ENCODE measurements at places on chromosomes 2 and 18. TPM values are rescaled to one million over a fixed set of nuclear protein-coding genes. Genes with fewer than 3 reads are reported as not detected.

DNA sequence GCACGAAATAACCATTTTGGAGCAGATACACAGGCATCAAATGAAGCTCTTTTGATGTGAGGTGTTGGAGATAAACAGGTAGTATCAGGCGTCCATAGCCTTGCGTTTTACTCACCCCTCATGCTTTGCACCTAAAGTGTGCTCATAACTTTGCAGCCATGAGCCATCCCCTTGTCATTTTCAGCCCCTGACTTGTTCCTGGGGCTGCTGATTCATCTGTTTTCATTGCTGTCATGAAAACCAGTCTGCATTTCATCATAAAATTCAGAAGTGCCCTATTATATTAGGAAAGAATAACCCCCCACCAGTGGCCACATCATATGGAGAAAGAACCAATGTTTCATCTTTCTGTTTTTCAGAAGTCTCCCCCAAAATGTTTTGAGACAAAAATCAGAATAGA, 329.7 kb upstream of the NRP2 start:
- no peaks in the 10 kb centered on the region for H3K36me3 ChIP-seq
- H3K27ac ChIP-seq = no peak overlapping the region
- no peak overlapping the region for H3K4me3 ChIP-seq
- no peaks in the 10 kb centered on the region for H3K27me3 ChIP-seq
- no peaks in the 10 kb centered on the region for H3K4me1 ChIP-seq
- DNase-seq = no peak

DNA sequence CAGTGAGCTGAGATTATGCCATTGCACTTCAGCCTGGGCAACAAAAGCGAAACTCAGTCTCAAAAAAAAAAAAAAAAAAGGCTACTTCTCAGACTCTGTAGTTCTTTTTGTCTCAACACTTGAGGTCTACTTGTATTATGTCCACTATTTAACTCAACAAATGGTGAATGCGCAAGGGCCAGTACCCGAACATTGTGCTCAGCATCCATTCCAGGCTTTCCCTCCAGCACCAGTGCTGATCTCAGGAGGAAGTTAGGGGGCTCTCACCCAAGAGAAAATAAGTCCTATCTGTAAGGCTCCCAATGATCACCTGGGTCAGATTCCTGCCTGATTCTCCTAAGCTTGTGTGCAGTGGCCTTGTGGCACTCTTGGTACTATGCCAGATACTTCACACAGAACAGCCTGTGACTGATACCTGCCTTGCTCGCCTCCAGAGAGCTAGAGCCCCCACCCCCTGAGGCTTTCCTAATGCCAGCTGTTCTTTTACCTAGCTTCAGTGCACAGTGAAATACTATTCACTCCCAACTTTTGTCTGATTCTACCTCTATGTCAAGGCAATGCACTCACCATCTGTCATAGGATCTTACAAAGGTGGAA, 74.9 kb downstream of the INO80D start:
- H3K4me3 ChIP-seq = no peak overlapping the region
- H3K27me3 ChIP-seq = no peaks in the 10 kb centered on the region
- peaks cover 4% of the 10 kb centered on the region for H3K36me3 ChIP-seq
- no peak for DNase-seq

- no peaks in the 10 kb centered on the region for H3K36me3 ChIP-seq
- no peak for DNase-seq
- no peaks in the 10 kb centered on the region for H3K27me3 ChIP-seq
Observed at GRCh38 chr2:228257379-228257778, 75.9 kb upstream of the SPHKAP start.

DNA sequence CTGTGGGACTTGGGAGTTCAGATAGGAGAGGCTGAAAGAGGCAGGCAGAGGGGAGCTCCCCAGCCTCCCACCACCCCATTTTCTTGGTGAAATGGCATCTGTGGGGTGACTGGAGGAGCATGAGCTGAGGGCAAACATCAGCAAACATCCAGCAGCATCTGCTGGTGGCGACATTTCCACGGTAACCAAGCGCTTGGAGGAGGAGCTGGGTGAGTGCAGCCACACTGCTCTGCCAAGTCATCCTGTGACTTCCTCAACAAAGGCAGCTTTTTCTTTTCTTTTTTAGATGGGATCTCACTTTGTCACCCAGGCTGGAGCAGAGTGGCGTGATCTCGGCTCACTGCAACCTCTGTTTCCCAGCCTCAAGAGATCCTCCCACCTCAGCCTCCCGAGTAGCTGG, 5.6 kb downstream of the TXNL4A start:
- H3K27me3 ChIP-seq = no peaks in the 10 kb centered on the region
- peaks cover 13% of the 10 kb centered on the region for H3K4me1 ChIP-seq
- no peak for DNase-seq
- H3K27ac ChIP-seq = no peak overlapping the region
- H3K4me3 ChIP-seq = no peak overlapping the region

GRCh38 chr2:152565884-152566727, 151.2 kb downstream of the PRPF40A start:
- DNase-seq = no peak
- H3K36me3 ChIP-seq = no peaks in the 10 kb centered on the region
- no peaks in the 10 kb centered on the region for H3K4me1 ChIP-seq
- H3K4me3 ChIP-seq = no peak overlapping the region
- no peak overlapping the region for H3K27ac ChIP-seq

GRCh38 chr2:125745514-125745913, 910.4 kb upstream of the GYPC start:
- H3K27ac ChIP-seq = no peak overlapping the region
- no peaks in the 10 kb centered on the region for H3K4me1 ChIP-seq
- DNase-seq = no peak
- H3K4me3 ChIP-seq = no peak overlapping the region
- no peaks in the 10 kb centered on the region for H3K27me3 ChIP-seq

GRCh38 chr2:192072778-192073177, 122.0 kb downstream of the TMEFF2 start:
- H3K4me3 ChIP-seq = no peak overlapping the region
- no peak for DNase-seq
- H3K36me3 ChIP-seq = no peaks in the 10 kb centered on the region
- no peaks in the 10 kb centered on the region for H3K4me1 ChIP-seq
- H3K27me3 ChIP-seq = no peaks in the 10 kb centered on the region
- no peak overlapping the region for H3K27ac ChIP-seq

DNA sequence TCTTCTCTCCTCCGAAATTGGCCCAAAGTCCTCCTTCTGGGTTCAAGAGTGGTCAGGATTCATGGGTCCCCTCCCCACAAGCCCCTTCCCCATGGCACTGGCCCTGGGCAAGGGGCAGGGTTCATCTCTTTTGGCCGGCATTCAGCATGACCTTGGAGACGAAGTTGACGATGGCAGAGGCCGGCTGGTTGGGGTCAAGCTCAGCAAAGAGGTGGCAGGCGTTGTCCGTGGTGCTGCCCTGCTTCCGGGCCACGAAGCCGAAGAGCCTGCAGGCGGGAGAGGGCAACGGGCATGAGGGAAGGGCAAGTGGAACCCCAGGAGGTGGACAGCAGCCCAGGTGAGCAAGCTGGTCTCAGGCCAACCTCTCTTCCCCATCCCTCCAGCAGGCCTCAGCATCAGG, 198.5 kb downstream of the TNS1 start:
- H3K4me3 ChIP-seq = no peak overlapping the region
- DNase-seq = no peak
- peaks cover 3% of the 10 kb centered on the region for H3K36me3 ChIP-seq
- no peaks in the 10 kb centered on the region for H3K4me1 ChIP-seq
- no peaks in the 10 kb centered on the region for H3K27me3 ChIP-seq
- no peak overlapping the region for H3K27ac ChIP-seq

DNA sequence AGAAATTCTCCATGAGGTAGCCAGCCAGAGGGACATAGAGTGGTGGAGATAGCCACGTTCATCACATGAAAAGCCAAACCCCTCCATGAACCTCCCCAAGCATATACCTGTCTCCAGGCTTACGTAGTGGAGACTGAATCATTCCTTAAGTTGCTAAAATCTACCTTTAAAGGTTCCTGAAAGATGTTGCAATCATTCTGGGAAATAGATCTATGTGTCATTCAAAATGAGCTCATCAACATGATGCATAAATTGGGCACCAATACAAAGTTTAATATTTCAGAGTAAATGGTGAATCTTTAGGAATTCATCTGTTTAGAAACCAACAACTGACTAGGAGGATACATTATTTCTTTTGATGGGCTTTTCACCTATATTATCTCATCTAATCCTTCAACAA, 362.6 kb upstream of the ID2 start:
- no peak for DNase-seq
- no peaks in the 10 kb centered on the region for H3K27me3 ChIP-seq
- no peak overlapping the region for H3K4me3 ChIP-seq
- no peak overlapping the region for H3K27ac ChIP-seq
- H3K36me3 ChIP-seq = no peaks in the 10 kb centered on the region
- no peaks in the 10 kb centered on the region for H3K4me1 ChIP-seq

GRCh38 chr2:96847586-96847985, 3.8 kb upstream of the ANKRD23 start:
- DNase-seq = no peak
- no peaks in the 10 kb centered on the region for H3K4me1 ChIP-seq
- H3K27ac ChIP-seq = no peak overlapping the region
- H3K27me3 ChIP-seq = no peaks in the 10 kb centered on the region
- no peak overlapping the region for H3K4me3 ChIP-seq
- no peaks in the 10 kb centered on the region for H3K36me3 ChIP-seq

GRCh38 chr2:150528861-150529801, 41.7 kb upstream of the RND3 start:
- H3K27ac ChIP-seq = no peak overlapping the region
- no peaks in the 10 kb centered on the region for H3K36me3 ChIP-seq
- H3K4me1 ChIP-seq = no peaks in the 10 kb centered on the region
- H3K4me3 ChIP-seq = no peak overlapping the region

DNA sequence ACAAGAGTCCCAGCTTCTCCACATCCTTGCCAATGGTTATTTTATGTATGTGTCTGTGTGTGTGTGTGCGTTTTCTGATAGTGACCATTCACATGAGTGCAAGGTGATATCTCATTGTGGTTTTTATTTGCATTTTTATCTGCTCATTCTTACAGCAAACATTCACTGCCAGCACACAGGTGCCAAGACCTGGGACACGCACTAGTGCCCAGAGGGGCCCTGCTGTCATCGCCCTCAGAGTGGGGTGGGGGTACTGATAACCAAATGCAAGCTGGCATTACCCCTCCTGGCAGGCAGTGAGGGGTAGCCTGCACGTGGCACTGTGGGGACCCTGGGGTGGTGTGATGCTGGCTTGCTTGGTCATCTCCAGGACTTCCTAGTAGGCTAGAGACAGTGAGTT, 285.4 kb downstream of the LPIN1 start:
- H3K4me3 ChIP-seq = no peak overlapping the region
- H3K27me3 ChIP-seq = no peaks in the 10 kb centered on the region
- DNase-seq = no peak
- no peak overlapping the region for H3K27ac ChIP-seq
- H3K4me1 ChIP-seq = no peaks in the 10 kb centered on the region

GRCh38 chr2:46997329-46997728, 81.7 kb upstream of the MCFD2 start:
- DNase-seq = no peak
- H3K36me3 ChIP-seq = no peaks in the 10 kb centered on the region
- no peaks in the 10 kb centered on the region for H3K4me1 ChIP-seq

GRCh38 chr2:239594019-239594771, 193.4 kb upstream of the HDAC4 start:
- no peak for DNase-seq
- H3K27ac ChIP-seq = no peak overlapping the region
- no peaks in the 10 kb centered on the region for H3K36me3 ChIP-seq

DNA sequence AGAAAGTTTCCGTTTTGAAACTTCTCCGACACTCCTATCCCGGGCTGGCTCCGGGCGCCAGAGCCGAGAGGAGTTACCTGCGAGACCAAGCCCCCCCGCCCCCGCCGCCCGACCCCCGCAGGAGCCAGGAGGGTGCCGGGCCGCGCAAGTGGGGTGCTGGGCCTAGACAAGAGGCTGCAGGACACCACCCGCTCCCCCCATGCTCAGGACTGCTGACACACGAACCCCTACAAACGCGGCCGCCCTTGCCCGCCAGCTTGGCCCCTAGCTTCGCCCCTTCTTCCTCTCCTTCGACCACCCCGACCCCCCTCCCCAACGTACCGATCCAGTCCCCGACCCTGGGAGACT, 497 bp downstream of the PLA2R1 start:
- peak overlapping the region; percentile 19 for H3K27ac ChIP-seq
- H3K27me3 ChIP-seq = no peaks in the 10 kb centered on the region
- peak overlapping the region; percentile 78 for H3K4me3 ChIP-seq
- H3K36me3 ChIP-seq = no peaks in the 10 kb centered on the region
- H3K4me1 ChIP-seq = peaks cover 18% of the 10 kb centered on the region

- H3K4me3 ChIP-seq = no peak overlapping the region
- H3K36me3 ChIP-seq = no peaks in the 10 kb centered on the region
Observed at GRCh38 chr2:96663829-96664228, 21.3 kb downstream of the FER1L5 start.

DNA sequence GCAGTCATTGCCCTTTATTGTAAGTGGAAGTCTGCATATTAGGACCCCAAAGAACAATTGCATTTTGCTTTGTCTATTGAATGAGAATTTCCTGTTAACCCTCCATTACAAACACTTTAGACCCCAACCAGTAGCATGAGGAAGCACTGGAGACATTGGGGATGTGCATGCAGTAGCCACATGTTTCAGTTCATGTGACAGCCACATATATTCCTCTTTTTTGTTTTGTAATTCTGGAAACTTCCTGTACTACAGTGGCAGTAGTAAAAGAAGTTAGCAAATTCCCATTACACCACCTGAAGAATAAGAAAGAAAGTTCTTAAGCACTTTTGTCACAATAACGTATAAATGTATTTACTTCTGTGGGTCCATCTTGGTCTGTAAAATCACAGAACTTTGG, 281.1 kb upstream of the SLC14A2 start:
- no peaks in the 10 kb centered on the region for H3K27me3 ChIP-seq
- H3K4me3 ChIP-seq = no peak overlapping the region
- H3K27ac ChIP-seq = no peak overlapping the region
- no peaks in the 10 kb centered on the region for H3K36me3 ChIP-seq

DNA sequence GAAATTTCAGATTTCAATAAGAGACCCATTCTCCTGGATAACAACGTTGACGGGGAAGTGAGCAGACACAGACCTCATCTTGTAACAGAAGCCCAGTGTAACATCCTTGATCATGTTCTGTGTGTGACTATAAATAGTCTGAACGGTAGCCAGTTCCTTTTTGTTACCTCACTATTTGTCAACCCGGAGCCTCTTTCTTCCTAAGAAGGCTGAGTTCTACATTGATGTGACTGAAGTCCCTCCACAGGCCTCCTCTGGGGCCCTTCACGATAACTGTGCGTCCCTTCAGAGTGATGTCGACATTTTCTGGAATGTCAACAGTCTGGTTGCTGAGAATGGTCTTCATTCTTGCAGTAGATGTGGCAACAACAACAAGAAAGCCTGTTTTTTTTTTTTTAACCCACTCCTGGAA, 6.3 kb upstream of the PLEKHM3 start:
- H3K36me3 ChIP-seq = no peaks in the 10 kb centered on the region
- no peak overlapping the region for H3K27ac ChIP-seq
- DNase-seq = no peak
- no peaks in the 10 kb centered on the region for H3K4me1 ChIP-seq
- no peak overlapping the region for H3K4me3 ChIP-seq

Gene UGT1A7
- not detected for total RNA-seq

Gene RTP5
- not detected for total RNA-seq

Gene SERPINB3
- total RNA-seq = not detected

Gene BOD1L2
- not detected for total RNA-seq

Gene SERPINB12
- not detected for total RNA-seq

Gene PROC
- not detected for total RNA-seq

Gene CHST9
- not detected for total RNA-seq

Gene GREB1
- 0.23 TPM for total RNA-seq

Gene ADGRF3
- total RNA-seq = 0.18 TPM

Gene SCYGR7
- total RNA-seq = not detected

Gene DCDC2C
- total RNA-seq = not detected

Gene PGAP1
- total RNA-seq = 9.8 TPM

Gene ANKRD36
- total RNA-seq = 55.0 TPM

Gene RGPD4
- total RNA-seq = 0.09 TPM

Gene SERPINB13
- total RNA-seq = not detected

Gene TLX2
- not detected for total RNA-seq

Gene CD207
- not detected for total RNA-seq

Gene MOCOS
- 0.85 TPM for total RNA-seq

Gene FAM237A
- total RNA-seq = not detected

All from endothelial cell of umbilical vein (primary cell).